ENCODE measurements at places on chromosomes 6 and 20. TPM values are rescaled to one million over a fixed set of nuclear protein-coding genes. Genes with fewer than 3 reads are reported as not detected.

The KCNK15 gene
- total RNA-seq: 5.6 TPM

GRCh38 chr6:36186199-36186598 lies 10.3 kb upstream of the BRPF3 start:
- DNase-seq: no peak

DNA sequence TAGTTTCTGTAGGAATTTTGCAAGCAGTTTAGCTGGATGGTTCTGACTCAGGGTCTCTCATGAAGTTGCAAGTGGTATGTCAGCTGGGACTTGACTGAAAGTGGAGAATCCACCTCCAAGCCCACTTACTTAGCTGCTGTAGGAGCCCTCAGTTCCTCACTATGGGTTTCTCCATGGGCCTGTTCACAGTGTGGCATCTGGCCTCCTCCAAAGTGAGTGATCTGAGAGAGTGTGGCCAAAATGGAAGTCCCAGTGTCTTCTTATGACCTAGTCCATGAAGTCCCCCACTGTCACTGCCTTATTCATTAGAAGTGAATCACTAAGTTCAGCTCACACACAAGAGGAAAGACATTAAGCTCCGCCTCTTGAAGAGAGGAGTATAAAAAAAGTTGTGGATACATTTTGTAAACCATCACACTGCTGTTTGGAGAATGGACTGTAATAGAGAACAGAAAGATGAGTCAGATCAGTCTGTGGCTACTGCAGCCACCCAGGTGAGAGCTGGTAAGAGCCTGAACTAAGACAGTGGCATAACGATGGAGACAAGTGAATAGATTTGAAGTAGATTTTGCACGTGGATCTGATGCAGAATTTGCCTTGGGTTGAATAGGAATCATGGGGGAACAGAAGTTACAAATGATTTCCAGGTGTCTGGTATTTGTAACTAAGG lies 4.9 kb upstream of the NELFCD start:
- DNase-seq: no peak

GRCh38 chr20:2826655-2827054 lies 10.5 kb downstream of the TMEM239 start:
- no peak for DNase-seq

DNA sequence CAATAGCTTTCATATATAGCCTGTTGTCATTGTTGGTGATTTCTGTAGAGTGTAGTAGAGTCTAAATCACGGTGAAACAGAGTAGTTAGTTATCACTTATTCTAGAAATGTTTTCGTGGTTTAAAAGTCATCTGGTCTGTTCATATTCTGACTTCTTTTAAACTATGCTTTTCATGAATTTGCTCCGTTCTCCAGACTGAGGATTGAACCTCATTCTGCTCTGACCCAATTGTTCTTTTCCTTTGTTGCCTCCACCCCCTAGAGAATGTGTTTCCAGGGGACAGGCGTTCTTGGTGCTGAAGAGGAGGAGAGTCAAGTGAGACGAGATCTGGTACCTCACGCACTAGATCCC lies 748 bp upstream of the ZNF292 start:
- DNase-seq: no peak

DNA sequence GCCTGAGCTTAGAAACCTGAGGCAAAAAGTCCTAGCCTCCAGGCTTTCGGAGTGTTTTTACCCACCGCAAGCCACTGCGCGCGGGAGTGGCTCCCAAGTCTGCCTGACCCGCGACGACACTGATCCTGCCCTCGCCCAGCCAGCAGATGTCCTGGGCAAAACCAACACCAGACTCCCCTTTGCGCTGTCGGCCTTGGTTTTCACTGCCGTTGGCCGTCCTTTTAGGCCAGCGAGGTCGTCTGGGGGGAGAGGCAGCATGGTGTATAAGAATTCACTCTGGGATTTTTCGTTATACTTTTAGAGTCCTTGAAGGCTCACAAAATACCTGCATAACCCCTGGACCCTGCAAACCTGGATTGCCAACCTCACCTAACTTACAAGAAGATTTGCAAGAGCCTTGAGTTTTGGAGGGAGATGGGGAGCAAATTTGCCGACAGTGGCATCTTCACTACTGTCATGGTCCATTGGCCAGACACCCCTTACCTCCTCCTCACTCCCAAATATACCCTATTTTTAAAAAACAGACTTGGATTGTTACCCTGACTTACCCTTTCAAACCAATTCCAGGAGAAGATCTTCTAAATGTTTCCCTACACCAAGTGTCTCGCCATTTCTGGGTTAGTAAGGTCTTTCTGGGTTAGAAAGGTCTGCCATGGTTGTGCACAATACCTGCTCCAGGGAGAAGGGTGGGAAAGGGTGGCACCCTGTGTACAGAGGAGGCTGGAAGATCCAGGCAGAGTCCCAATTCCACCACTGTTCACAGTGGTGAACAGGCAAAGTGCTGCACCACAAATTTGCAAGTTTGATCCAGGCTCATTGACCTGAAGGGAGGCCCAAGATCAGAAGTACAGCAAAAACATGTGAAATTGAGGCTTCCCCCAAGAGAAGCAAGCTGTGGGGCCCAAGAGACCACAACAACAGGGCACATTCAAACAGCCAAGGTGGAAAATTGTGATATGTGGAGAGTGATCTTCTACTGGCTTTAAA lies 4.4 kb downstream of the FOXA2 start:
- no peak for DNase-seq

GRCh38 chr6:39686976-39687375 lies 38.2 kb downstream of the KIF6 start:
- no peak for DNase-seq

DNA sequence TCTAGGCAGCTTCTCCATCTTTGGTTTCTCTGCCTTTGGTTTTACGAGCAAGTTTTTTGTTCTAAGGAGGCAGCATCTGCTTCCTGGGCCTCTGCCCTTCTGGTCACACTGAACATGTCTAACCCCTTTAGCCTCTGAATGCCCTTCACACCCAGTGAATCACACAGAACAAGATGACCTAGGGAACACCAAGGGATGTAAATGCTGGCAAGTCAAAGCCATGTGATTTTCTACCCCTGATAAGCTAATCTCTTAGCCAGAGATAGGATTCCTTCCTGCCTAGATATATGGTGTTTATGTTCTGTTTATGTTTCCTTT lies 7.2 kb upstream of the BPIFB6 start:
- DNase-seq: no peak

- DNase-seq: no peak
These were observed 54.8 kb downstream of the BTBD3 start for GRCh38 chr20:11972478-11972877.

DNA sequence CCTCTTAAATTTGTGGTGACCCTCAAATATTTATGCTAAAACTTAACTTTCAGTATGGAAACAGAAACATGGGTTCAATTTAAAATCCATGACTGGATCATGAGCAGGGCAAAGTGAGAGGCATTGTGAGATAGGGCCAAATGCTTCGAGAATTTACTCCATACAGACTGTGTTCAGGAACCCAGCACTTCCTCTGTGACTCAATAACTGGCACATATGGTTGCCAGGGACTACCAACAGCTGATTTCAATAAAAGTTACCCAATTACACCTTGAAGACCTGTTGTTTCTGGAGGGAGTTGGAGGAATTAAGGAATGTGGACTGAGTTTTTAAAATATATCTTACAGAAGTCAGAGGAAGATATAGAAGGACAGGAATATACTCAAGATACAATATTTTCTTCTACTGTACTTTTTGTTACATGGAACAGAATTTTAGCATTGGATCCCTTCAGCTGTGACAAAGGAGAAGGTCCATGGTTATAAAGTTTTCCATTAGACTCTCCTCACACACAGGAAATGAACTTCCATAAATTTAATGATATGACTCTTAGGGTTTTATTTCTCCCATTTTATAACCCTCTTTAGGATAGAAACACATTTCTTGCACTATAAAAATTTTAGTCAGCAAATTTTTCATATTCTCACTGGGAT lies 258.5 kb downstream of the KHDC1L start:
- no peak for DNase-seq

The NFKBIE gene
- 8.1 TPM for total RNA-seq

GRCh38 chr6:154500769-154501577 lies 9.5 kb downstream of the CNKSR3 start:
- no peak for DNase-seq

DNA sequence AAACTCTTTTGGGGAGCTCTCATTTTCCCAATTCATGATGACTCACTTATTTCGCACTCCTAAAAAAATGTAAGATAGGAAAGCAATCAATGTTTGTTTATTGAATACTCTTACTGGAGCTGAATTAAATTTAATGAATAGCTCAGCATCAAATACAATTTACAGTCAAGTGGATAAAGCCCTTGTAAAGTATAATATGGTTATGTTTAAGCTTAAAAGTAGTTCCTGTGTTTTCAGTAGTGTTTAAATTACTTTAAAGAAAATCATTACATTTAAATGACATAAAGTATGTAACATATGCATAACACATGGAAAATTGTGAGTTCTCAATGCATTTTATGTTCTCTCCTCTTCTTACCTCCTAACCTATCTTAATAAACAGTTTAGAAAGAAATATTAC lies at the start of gene OR2B3:
Gene OR2B3, minus strand, starts transcription at position 101 of the 400 bp plus-strand sequence. Its CDS starts 65 bp downstream, at position 36.
- no peak for DNase-seq

DNA sequence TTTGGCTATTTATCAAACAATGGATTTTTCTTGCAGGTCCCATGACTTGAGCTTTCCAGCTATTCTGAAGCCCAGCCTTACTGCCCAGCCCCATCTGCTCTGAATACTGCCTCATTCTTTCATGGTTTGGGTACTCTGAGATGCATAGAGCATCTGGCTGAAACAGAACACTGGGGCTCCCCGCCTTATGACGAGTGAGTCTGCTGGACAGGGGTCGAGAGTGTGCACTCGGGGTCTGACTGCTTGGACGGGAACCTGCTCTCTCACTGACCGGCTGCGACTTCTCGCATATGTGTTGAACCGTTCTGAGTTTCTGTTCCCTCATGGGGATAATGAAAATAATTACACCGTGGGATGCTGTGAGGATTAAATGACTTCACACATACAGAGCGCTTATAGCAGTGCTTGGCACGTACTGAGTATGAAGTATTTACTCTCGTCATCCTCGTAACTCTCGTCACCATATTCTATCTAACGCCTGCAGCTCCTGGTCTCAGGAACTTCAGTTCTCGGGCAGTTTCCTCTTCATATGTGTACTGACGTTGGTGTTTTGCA lies 59.5 kb upstream of the MPC1 start:
- no peak for DNase-seq

GRCh38 chr20:57435498-57436222 lies 44.5 kb downstream of the RBM38 start:
- no peak for DNase-seq

- peak; percentile 26 for DNase-seq
These were observed 254.9 kb downstream of the PRL start for GRCh38 chr6:22041797-22042480.

The ISM1 gene
- total RNA-seq: 2.1 TPM

GRCh38 chr6:160239929-160240690 lies 18.5 kb downstream of the SLC22A2 start:
- DNase-seq: no peak

The LST1 gene
- 1.9 TPM for total RNA-seq

DNA sequence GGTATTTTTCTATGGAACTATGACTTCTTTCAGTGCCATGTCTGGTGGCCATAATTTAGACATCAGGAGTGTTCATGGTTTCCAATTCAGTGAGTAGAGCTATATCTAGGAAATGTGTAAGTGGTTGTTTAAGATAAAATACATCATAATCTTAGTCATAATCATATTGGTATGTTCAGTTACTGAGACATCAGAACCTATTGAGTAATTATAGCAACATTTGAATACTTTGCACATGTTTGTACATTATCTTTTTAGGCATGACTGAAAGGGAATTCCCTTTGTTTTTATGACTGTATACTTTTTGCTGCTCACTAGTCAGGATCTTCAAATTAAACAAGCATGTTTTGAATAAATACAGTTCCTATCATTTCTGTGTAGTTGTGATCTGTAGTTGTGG lies 64.0 kb downstream of the STXBP5 start:
- DNase-seq: no peak

GRCh38 chr6:137493218-137494038 lies 766 bp downstream of the OLIG3 start:
- peak; percentile 90 for DNase-seq

The OR2H1 gene
- total RNA-seq: not detected

DNA sequence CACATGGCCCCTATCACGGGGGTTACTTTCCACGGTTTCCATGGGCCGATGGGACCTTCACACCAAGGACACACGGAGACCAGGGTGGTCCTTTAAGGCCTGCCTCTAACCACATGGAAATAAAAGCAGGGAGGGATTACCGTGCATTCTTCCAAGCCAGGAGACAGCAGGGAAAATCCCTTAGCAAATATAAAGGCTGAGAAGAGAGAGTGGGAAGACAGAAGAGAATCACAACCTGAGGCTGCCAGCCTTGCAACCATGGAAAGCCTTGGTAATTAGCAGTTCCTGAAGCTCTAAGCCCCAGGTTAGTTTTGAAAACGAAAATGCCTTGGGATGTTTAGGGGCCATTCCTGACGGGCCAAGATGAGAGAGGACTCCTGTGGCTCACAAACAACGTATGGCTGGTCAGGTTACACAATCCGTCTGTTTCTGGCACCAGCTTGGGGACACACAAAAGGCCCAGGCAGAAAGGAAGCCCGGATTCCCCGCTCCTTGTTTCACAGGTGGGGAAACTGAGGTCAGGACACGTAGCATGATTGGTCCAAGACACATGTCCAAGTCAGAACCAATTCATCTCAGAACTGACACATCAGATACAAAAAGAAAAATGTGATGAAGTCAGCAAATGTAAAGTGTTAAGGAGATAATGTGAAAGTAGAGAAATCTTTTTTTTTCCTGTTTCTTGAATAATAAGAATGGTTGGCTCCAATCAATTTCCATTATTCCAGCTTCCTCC lies 2.8 kb downstream of the PREX1 start:
- no peak for DNase-seq

GRCh38 chr6:21046276-21046675 lies 512.0 kb downstream of the CDKAL1 start:
- DNase-seq: no peak

The TTI1 gene
- total RNA-seq: 13.2 TPM

DNA sequence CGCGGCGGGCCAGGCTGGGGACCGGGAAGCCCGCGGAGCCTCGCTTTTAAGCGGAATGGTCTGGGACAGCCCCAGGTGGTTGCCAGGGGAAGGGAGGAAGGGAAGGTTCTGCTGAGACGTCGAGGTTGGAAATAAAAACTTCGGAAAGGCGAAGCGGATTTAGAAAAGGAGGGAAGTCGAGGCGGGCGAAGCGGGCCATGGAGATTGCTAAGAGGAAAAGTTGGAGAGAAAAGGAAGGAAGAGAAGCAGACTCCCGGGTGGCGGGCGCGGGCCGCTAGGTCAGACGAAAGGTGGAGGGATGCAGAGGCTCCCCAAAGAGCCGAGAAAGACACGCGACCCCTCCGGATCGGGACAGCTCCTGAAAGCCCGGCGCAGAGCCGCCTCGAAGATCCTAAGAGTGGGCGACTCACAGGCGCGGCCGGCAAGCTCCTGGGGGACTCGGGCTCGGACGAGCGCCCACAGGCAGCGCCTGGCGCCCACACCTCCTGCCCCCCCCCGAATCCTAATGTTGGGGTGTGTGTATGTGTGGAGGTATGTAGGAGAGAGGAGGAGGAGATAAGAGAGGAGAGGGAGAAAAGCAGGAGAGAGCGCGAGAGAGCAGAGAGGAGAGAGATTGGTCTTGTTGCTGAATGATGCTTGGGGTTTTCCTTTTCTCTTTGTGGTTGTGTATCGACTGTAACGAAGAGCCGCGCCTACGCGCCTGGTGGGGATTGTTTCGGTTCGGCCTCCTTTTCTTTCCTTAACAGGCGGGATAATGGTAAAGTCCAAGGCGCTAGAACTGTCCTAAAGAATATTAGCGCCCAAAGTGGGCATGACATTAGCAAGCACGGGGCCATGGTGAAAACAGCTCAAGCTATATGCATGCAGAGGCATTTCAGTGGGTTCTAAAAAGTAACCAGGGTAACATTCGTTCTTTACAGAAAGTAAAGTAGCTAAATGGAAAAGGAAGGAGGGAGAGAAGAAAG lies 1.5 kb downstream of the TFAP2B start:
- no peak for DNase-seq

The HLA-G gene
- not detected for total RNA-seq

GRCh38 chr6:33202799-33203198 lies 1.7 kb upstream of the HSD17B8 start:
- DNase-seq: no peak
